Esophagus muscularis mucosa (tissue), 4 donors: ENCODE measurements at places on chromosomes 16 and 17. TPM values are rescaled to one million over a fixed set of nuclear protein-coding genes. Genes with fewer than 3 reads are reported as not detected.

- DNase-seq: no peak
Observed at GRCh38 chr17:34285286-34285792, at the start of gene CCL11. TSS of gene CCL11 (plus strand) at chr17:34285742. CDS start at chr17:34285809, 67 bp downstream.

Gene RILP
- total RNA-seq: 41.5 TPM

DNA sequence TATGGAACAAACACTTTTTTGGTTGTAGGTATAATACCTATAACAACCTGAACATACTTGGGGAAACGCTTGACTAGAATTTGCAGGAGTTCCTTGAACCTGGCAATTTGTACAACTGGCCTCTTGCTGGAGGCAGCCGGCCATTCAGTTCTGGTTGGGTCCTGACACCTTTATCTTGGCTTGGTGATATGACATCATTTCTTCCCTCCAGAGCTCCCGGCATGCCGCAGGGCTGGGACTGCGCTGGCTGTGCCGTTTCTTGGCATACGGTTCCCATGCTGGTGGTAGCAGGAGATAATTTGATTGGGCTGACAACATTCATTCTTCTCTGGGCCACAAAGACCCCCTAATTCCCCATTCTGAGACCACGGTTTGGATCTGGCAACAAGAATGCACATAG is 87.5 kb downstream of the ASIC2 start:
- DNase-seq: no peak

- DNase-seq: no peak
Observed at GRCh38 chr16:686459-687260, 2.5 kb upstream of the JMJD8 start.

Gene CDH15
- 0.13 TPM for total RNA-seq

- no peak for DNase-seq
Observed at GRCh38 chr17:8005967-8006730, 3.7 kb downstream of the GUCY2D start.

Gene CHAD
- not detected for total RNA-seq

GRCh38 chr17:39666601-39667261 is 1.5 kb upstream of the PNMT start:
- DNase-seq: no peak

Gene KLHL10
- 1.7 TPM for total RNA-seq

DNA sequence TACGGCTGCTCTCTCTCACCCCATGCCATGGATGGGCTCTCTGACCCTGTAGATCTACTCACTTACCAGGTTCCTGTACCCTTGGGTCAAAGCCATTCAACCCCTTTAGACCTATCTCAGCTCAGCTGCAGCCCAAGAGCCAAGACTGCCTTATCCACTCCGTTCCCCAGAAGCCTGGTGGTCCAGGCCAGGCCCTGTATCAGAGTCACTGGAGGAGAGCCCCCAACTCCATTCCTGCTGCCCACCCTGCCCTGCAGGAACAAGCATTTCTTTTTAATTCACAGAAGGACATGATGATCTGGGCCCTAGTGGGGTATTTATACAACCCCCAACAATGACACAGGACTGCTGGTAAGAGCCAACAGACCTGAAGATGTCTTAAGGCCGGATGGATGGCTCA is 76.8 kb downstream of the AIPL1 start:
- peak; percentile 62 for DNase-seq

DNA sequence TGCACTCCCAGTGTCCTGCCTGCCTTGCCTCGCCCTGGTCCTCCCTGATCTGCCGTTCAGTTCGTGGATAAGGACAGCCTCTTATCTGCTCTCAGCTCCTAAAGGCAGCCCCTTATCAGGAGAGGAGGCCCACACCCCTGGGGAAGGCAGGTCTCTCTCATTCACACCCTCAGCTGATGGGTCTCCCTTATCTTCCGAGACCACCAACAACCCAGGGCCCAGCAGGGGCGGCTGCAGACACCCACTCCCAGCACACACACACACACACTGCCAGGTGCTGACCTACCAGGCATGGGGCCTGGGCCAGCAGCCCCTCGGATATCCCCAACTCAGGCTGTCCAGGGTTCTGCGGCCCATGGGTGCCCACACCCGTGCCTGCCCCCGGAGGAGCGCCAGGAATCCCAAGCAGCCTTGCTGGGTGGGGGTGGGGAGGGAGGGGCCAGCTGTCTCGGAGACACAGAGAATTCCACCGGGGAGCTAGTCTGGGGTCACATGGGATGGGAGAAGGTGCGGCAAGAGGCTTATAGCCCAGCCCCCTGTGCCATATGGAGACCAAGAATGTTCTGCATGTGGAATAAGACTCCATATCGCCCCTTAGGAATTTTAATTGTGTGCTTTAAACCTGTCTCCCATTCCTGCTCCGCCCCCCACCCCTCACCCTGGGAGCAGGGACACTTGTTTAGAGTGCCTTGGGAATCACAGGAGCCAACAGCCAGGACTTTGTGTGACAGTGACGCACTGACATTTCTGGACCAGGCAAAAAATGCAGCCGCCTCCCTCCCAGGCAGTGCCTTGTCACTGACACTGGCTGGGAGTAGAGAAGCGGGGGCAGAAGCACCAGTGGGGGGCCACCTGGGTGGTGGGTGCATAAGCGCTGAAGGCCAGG is 41.9 kb upstream of the EMP2 start:
- no peak for DNase-seq

Gene ACSF2
- total RNA-seq: 7.8 TPM

DNA sequence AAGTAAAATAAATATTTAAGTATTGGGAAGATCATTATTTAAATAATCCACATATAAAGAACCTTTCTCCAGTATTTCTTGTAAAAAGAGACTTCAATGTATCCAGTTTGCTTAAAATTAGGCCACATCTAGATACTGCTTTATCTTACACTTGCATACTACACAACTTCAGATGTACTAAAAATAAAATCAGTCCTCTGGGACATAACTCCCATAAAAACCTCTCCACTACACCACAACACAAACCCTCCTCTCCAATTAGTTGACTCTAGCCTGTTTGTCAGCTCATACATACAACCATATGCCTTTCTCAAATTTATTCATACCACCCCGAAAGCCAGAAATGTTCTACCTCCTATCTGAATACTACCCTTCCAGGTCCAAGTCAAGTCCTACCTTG is 21.6 kb downstream of the SPOP start:
- no peak for DNase-seq

DNA sequence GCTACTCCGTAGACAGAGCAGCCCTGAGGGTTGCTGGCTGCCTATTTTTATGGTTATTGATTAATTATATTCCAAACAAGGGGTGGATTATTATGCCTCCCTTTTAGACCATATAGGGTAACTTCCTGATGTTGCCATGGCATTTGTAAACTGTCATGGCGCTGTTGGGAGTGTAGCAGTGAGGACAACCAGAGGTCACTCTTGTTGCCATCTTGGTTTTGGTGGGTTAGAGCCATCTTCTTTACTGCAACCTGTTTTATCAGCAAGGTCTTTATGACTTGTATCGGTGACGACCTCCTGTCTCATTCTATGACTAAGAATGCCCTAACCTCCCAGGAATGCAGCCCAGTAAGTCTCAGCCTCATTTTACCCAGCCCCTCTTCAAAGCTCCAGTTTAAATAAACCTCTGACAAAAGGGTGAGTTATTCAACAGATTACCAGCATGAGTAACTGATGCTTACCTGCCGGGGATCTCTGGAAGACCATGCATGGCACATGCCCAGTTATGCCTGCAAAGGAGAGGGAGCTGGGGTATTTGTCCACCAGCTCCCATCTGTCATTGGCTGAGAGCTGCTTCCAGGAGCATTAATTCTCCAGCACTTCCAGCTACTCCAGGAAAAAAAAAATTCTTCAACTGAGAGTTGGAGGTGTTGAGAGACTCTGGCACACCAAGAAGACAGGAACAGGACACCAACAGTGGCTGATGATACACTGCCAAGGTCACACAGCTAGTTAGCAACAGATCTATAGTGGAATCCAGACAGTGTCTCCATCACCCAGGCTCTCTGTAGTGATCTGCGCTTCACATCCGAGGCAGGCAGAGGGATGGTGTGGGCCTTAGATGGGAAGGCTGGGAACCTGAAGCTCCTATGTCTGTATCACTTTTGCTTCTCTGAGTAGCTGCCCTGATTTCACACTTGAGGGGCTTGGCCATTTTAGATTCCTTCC is 36.6 kb upstream of the IL21R start:
- DNase-seq: no peak

Gene PLLP
- total RNA-seq: 3.6 TPM

DNA sequence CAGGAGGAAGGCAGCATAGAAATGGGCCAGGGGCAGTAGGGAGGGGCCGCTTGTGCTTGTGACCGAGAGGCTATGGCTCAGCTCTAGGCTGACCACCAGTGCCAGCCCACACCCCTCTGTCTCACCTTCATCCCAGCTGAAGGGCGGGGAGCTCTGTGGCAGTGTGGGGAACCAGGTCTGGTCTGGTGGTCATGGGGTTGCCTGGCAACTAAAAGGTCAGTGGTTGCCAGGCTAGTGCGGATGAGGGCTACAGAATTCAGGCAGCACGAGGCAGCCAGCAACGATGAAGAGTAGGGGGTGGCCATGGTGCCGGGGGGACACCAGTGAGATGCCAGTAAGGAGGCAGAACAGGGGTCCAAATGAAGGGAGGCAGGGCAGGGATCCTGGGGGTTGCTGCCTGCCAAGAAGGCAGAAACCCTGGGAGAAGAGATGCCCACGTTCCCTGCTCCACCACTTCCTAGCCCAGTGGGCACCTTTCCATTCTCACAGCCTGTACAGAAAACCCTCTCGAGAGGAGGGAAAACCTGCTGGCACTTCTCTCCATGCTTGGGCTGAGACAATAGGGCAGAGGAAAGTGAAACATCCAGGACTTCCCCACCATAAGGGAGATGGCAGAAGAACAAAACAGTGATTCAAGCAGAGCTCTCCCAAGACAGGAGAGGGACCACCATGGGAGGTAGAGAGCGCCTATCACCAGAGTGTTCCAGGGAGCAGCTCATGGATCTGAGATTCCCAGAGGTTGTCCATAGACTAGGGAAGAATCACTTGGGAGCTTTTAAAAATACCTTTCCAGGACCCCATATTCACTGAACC is 39.7 kb downstream of the SRCIN1 start:
- no peak for DNase-seq
